ENCODE measurements at places on chromosomes 13 and 19.

DNA sequence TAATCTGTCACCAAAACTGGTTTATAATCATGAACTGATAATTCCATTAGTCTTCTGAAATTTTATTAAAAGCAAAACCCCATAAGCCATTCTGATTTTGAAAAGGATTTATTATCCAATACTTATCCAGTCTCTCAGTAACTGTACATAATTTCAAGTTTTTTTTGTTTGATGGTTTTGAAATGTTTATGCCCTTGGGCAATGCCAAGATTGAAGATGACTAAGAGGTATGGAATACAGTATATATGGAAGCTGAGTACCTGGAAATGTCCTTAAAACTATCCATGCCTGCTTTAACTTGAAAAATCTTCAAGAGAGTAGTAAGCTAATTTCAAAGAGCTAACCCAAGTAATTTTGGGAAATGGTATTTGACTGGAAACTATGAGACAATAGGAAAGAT lies 1.8 kb upstream of the NEK5 start:
- DNase-seq = no peak

DNA sequence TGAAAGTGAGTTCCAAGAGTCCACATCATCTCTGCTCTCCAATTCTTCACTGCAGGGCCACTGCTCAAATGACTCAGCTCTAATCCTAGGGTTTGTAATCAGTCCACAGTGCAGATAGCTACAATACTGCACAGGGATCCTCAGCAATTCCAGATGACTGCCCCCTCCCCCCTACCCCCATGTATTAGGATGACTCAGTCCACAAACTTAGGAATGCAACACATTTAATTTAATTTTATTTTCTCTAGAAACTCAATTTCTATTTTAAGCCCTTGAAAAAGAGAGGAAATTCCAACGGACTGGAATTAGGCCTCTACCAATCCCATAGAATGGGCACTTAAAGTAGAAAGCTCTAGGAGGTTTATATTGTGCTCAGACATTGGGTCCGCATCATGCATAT lies 173.8 kb upstream of the SOX21 start:
- DNase-seq = no peak

GRCh38 chr13:30000370-30000765 lies 150.0 kb upstream of the UBL3 start:
- no peak for DNase-seq

- no peak for DNase-seq
These were observed 1691.7 kb upstream of the PCDH20 start for GRCh38 chr13:63107179-63107943.

DNA sequence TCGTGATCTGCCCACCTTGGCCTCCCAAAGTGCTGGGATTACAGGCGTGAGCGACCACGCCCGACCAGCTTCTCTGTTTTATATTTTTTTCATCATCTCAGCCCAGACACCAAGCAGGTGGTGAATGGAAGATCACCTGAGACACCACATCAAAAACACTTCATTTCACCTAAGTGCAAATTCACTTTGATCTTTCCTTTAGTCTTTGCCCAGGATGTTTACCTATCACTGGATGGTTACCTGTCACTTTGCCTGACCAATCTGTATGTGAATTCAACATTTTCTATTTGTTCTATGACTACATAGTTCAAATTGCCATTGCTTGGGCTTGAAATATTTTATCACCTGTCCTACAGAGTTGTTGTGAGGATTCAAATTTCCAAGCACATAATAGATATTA lies 65.7 kb downstream of the PAN3 start:
- no peak for DNase-seq

- DNase-seq = no peak
These were observed 110.8 kb upstream of the PABPC3 start for GRCh38 chr13:24985107-24985506.

DNA sequence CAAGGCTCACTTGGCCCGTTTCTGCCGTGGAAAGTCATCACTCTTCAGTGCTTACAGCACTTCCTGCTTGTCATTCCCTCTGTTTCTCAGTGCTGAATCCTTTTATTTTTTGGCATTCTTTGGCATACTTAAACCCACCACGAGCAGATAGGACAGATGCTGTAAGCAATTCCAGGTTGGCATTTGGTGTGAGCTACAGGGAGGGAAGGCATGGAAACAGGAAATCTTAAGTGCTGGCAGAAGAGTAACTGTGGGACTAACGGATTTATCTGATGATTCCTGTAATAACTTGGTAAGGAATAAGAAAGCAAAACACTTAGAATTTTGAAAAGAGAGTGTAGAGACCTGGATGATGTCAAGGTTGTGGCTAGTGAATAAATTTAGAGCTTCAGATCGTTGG lies 273.4 kb downstream of the GPC6 start:
- DNase-seq = no peak

- no peak for DNase-seq
These were observed 22.9 kb downstream of the BICRA start for GRCh38 chr19:47631681-47632446.

DNA sequence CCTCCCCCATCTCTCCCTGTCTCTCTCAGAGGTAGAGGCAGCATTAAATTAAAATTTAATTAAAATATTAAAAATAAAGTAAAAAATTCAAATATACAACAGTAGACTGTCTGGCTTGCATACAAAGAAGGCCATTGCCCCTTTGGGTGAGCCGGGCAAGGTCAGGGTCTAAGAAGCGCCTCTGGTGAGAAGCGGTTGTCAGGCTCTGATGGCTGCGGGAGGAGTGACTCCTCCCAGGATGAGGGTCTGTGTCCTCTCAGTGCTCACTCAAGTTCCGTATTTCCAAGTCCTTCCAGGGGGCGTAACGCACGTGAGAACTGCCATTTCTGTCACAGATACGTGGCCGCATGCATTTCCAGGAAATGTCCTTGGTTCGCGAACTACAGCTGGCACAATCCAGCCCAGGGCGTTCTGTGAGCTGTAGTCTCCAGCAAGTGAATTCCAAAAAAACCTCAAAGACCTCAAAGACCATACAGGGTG lies 737 bp upstream of the ZNF181 start:
- DNase-seq = peak; percentile 50

GRCh38 chr19:10895920-10896319 lies 24.6 kb downstream of the CARM1 start:
- DNase-seq = no peak

DNA sequence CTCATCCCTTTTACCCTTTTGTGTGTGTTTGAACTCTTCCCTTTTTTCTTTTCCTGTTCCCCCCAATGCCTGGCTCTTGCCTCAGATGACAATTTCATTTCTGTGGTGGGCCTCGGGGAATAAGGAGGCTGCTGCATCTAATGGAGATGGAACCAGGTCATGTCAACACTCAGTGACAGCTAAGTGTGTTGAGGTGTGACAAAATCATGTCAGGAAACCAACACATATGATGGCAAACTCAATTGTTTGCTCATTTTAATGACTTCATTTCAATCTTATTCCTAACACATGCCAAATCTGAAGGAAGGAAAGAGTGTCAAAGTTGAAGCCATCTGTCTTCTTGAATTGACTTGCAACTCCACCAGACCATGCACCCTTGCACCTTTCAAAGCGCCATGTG lies 36.7 kb downstream of the TNFSF11 start:
- DNase-seq = no peak

- DNase-seq = no peak
These were observed 21.0 kb downstream of the CLEC4M start for GRCh38 chr19:7783991-7784423.

DNA sequence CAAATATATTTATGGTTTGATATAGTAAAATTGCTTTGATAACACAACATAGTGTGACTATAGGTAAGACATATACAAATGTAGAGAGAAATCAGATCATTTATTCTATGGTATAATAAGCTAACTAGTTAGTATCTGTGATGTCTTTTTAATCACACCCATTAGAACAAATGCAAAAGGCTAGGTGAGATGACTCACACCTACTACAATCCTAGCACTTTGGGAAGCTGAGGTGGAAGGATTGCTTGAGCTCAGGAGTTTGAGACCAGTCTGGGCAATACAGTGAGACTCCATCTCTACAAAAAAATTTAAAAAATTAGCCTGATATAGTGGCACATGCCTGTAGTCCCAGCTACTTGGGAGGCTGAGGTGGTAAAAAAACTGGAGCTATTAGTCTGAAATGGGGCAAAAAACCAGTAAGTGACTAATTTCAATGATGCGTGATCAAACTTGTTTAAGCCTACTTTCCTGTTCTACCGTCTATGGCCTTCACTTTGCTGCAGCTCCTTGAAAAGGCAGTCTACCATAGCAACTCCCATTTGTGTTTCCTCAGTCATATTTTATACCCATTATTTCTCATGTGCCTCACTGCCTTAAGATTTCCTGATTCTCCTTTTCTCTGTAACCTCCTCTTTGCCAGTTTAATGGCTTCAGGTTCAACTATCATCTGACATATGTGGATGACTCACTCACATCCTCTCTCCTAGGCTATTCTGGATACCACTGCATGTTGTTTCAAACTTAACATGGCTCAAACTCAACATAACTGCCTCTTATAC lies 12.5 kb downstream of the ALG5 start:
- no peak for DNase-seq

DNA sequence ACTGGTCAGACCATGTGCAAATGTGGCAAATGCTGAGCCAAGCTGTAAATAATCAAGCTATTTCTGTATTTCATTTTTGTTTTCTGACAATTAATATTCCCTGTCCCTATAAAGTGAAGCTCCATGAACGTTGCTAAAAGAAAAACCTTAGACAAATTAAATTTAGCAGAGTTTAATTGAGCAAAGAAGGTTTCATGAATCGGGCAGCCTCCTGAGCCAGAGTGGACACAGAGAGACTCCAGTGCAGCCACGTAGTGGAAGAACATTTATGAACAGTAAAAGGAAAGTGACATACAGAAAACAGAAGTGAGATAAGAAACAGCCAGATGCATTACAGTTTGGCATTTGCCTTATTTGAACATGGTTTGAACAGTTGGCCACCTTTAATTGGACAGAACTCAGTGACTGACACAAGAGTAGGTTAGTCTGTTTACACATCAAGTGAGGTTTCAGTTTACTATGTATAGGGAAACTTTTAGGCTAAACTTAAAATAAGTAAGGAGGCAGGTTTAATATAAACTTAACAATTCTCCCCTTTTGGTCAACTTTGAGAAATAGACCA lies 69.7 kb downstream of the UFM1 start:
- no peak for DNase-seq

GRCh38 chr19:45074744-45075300 lies 1.5 kb downstream of the ZNF296 start:
- DNase-seq = no peak

- DNase-seq = no peak
These were observed 494.3 kb downstream of the FOXO1 start for GRCh38 chr13:40172149-40172591.

DNA sequence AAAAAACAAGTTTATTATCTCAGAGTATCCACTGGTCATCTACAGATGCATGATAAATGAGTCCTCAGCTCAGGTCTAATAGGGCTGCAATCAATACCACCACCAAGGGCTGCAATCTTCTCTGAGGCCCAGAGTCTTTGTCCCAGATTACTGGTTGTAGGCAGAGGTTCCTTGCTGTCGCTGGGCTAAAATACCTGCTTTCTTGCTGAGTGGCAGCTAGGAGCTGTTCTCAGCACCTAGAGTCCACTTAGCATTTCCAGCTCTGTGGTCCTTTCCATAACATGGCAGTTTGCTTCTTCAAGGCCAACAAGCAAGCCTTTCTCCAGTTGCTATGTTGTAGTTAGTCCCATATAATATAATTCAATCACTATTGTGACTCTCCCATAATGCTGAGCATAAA lies 351.3 kb downstream of the SLITRK1 start:
- DNase-seq = no peak

DNA sequence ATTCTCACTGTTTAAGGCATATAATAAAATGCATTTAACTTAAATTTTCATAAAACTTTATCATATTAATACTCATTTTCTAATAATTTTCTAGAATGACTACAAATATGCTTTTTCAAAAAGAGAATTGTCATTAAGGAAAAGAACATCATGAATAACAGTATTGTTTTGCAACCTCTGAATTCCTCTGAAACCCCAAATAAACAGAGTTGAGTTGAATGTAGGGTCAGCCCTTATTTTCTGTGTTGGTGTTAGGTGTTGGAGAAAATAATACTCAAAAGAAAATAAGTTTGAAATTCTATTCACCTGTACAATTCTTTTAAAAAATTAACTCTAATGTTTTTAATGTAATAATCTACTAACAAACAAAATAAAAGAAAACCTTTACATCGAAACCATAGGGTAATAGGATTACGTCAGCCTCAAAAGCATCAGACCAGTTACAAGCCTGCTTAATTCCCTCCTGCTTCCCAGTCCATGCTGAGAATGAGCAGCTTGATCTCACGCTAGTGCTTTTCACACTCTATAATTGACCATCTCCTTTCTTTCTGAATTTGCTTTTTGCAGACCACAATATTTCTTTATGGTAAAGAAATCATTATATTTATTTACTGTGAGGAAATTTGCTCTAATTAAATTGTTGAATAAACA lies 160.9 kb downstream of the PCDH9 start:
- DNase-seq = no peak

DNA sequence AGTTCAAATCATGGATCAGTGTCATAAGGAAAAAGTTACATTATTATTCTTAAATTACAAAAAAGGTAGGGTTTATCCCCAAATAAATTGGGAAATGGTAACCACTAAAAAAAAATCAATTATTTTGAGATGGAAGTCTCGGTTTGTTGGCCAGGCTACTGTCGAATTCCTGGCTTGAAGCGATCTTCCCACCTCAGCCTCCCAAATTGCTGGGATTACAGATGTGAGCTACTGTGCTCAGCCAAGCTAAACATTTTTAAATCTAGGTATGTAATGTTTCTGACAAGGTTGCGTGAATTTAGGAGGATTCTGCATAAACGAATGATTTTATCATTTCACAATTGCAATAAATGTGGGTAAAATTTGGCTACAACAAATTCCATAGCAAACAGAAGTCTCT lies 2.0 kb downstream of the NAA16 start:
- no peak for DNase-seq

- no peak for DNase-seq
These were observed 39.6 kb downstream of the STOML3 start for GRCh38 chr13:38950987-38951386.

- no peak for DNase-seq
These were observed 13.1 kb downstream of the SETDB2 start for GRCh38 chr13:49457221-49457620.

DNA sequence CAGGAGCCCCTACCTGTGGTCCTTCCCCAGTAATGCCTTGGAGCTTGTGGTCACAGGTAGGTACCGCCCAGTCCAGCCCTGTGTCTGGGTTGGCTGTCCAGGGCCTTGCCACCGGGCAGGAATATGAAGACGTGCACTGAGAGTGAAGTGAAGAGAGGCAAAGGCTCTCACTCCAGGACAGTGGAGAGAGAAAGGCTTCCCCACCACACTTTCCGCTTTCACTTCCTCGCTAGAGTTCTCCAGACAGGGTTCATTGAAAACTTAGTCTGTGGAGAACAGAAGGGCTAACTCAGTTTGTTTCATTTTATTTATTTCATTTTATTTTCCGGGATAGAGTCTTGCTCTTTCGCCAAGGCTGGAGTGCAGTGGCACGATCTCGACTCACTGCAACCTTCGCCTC lies 14.2 kb downstream of the FCAR start:
- no peak for DNase-seq

GRCh38 chr13:40664350-40665125 lies 1.9 kb downstream of the FOXO1 start:
- DNase-seq = peak; percentile 63
